ENCODE measurements at places on chromosomes 1 and 21.
A peak's percentile ranks its signal among the peaks of the same experiment; 100 is the strongest.

DNA sequence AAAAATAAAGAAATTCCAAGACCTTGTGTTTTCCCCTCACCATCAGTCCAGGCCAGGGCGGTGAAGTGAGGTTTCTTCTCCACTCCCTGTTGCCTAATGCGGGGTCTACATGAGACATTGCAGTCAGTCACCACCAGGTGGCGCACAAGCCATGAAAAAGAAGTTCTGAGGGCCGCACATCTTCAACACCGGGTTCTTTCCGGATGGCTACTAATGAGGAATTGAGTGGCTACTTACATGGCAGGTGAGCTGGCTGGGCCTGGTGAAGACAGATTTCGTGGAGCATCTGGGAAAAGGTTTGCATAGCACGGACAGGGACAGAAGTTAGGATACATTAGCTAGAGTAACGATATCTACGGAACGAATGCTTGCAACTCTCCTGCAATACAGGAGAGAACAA, 15.8 kb upstream of the S100A11 start:
- peak; percentile 64 for DNase-seq

- no peak for DNase-seq
Measured at GRCh38 chr21:15353546-15353945, 288.7 kb upstream of the NRIP1 start.

- DNase-seq, result no peak
Measured at GRCh38 chr1:115084902-115085511, 4.3 kb downstream of the TSPAN2 start.

DNA sequence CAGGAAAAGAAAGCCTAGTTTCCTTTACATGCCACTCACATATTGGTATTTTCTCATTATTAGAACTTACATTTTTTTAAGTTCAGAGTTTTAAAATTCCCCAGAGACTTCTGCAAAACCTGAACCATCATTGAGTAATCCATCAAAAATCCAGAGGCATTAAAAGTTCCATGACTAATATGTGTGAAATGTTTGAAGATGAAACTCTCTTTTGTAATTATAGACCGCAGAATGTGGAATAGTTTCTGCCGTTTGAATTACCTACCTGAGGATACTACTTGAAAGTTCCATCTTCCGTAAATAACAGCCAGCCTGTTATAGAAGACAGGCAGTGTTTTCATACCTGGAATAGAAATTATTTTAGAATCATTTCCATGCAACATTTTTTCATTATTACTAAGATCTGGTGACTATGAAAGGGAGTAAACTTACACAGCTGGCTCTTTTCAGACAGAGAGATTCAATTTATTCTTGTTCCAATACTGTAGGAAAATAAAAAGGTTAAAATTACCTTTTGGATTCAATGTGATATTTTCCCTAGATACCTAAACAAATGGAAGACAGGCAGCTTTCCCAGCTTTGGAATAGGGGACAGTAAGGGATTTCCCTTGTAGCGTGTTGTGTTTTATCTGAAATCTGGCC, 131.4 kb downstream of the ST6GALNAC5 start:
- DNase-seq, result no peak

DNA sequence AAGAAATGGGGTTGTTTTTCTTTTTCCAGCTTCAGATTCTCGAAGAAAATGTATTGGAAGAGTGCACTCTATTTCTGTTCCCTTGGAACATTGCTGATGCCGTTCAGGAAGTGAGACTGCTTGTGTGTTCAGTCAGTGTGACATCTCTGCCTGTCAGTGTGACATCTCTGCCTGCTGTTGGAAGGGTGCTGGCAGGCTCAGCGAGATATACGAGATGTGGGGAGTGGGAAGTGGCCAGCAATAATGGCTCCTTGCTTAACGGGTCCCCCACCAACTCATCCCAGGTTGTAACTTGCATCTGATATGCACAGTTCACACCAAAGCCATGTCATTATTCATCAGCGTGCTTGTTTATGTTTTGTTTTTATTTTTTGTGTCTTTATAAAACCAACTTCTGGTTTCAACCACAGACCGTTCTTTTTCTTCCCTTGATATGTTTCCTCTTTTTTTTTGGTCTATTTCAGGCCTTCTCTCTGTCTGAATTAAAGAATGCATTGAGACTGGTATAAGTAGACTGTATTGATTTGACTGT, 145.4 kb downstream of the GALNT2 start:
- no peak for DNase-seq

GRCh38 chr1:20700636-20701215, 17.1 kb downstream of the KIF17 start:
- no peak for DNase-seq

GRCh38 chr1:171134204-171134923, 43.7 kb downstream of the FMO3 start:
- no peak for DNase-seq

DNA sequence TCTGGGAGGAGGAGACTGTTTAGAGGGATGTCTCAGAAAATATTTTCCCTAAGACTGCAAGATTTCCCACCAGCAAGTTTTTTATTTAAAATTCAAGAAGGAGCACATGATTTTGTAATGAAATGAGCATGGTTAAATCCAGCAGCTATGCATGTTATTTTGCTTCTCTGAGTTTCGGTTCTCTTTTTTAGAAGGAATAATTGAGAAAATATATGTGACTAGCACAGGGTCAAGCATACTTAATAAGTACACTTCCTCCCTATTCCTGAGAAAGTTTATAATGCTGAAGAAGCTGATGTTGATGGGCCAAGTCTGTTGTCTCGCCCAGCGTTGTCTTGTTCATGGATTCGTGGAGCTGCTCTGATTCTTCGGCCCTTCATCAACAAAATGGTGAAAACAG, 51.2 kb downstream of the EXO1 start:
- no peak for DNase-seq

Data from NCI-H1436 treated with DMSO at 0.1 percent for 48 hours (cell line).